ENCODE measurements at places on chromosomes 5 and 9. TPM values are rescaled to one million over a fixed set of nuclear protein-coding genes. Genes with fewer than 3 reads are reported as not detected.

The POLK gene
- 17.2 TPM for total RNA-seq

The CER1 gene
- not detected for total RNA-seq

The RFESD gene
- total RNA-seq, result 0.81 TPM

The PLAC8L1 gene
- total RNA-seq, result not detected

The NRARP gene
- total RNA-seq, result 1.7 TPM

The BTNL3 gene
- not detected for total RNA-seq

The CATSPER3 gene
- total RNA-seq, result not detected

The ROR2 gene
- total RNA-seq, result 65.1 TPM

The ANXA2R gene
- 2.5 TPM for total RNA-seq
